Stimulated activated CD4-positive, alpha-beta T cell treated with anti-CD3 and anti-CD28 coated beads, Interleukin-1b, Interleukin-23, amount 100 ng/mL, for 24 hours (primary cell): ENCODE measurements at places on chromosomes 5 and 9.

GRCh38 chr9:89071591-89071990, 80.3 kb downstream of the S1PR3 start:
- no peak for DNase-seq

GRCh38 chr9:85168412-85168811, 498.9 kb downstream of the NTRK2 start:
- DNase-seq: no peak

GRCh38 chr9:131238402-131239021, 37.8 kb downstream of the FAM78A start:
- DNase-seq: no peak

- DNase-seq: no peak
Observed at GRCh38 chr9:131475956-131476776, 26.6 kb upstream of the POMT1 start.

DNA sequence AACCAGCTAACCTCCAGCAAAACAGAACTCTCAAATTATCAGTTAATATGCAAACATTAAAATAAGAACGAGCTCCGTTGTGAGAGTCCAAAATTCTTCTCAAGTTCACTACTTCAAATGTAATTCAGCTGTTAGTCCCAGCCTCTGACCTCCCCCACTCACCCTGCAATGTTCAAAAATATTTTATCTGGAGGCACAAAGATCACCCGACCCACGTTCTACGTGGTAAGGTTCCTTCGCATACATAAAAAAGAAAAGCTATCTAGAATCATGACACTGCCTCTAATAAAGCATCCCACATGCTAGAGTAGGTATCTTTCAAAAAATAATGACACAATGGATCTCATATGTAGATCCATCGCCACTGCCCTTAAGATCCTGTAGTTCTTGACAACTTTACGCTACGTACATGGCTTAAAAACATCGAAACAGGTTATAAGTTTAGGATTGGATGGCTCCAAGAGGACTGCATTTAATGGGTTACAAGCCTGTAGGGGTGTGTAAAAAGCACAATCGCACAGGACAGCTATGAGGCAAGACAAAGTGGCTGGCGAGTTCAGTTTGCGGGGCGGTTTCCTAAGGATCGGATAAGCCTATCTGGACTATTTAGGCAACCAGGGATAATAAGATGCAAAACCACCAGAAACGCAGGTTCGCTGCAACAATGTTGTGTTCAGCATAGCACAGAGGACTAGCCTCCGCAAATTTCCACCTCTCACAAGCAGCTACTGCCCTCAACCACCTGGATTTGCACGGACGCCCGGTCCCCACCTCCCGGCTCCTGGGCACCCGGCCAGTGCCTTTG, 969 bp downstream of the CLK4 start:
- no peak for DNase-seq

GRCh38 chr5:5473226-5473625, 50.7 kb downstream of the ICE1 start:
- DNase-seq: no peak

- no peak for DNase-seq
Observed at GRCh38 chr9:110578575-110579033, 937 bp downstream of the SVEP1 start.

GRCh38 chr5:131221888-131222287, 42.0 kb upstream of the CDC42SE2 start:
- no peak for DNase-seq

DNA sequence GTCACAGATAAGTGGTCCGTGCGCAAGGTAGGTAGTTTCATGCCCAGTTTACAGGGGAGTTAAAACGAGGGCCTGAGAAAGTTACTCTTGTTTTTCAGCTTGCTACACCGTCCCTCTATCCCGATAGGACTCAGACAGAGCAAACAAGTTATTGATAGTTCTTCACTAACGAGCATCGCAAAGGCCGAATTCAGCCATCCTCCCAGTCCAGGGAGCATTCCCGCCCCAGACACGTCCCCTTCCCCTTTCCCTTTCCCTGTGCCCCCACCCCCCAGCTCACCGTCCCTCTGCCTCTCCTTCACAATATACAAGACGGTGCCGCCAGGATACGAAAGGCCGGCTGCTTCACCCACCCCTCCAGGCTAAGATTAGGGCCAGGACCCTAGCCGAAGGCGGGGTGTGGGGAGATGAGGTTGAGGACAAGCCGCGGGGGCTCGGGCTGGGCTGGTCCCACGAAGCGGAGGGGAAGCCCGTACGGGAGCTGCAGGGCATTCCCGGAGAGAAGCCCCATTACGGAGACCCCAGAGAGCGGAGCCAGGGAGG, 599 bp downstream of the KIAA1191 start:
- DNase-seq: no peak

GRCh38 chr9:33249983-33250382, 10.0 kb downstream of the SPINK4 start:
- DNase-seq: no peak

DNA sequence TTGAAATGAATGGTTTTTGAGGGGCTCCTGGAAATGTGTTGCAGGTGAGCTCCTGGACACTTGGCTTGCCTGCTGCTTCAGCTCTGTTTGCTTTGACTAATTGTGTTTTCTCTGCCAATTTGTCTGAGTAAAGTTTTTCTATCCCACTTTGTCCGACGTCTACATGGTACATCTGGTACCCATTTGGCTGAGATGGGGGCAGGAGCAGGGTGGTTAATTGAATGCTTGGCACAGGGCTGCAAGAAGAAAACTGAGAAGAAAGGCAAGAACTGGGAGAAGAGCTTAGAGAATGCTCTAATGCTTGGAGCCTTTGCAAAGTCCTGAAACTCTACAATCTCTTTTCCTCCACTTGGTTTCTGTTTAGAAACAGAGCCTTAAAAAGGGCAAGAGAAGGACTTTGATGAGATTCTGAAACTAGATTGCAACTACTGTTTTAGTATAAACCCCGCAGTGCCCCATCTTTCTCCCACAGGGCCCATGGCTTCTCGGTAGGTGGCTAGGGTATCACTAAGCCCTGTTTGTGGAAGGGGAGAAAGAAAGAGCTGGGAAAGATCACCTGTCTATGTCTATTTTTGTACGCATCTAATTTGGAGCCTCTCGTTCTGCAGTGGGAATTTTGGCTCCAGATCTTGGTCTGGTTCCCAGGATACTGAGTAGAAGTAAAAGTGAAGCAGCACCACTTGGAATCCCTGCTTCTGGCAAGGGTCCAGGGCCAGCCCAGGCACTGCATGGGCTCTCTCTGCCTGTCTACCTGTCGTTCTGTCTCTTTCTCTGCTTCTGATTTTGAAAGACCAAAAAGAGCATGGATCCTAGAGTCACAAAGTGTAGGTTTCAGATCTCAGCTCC, 214.4 kb downstream of the SEMA6A start:
- DNase-seq: no peak

- no peak for DNase-seq
Observed at GRCh38 chr5:35285011-35285410, 54.7 kb upstream of the PRLR start.

GRCh38 chr5:77086689-77087483, at the start of gene ZBED3:
Gene ZBED3 (minus strand): TSS chr5:77087285. CDS start chr5:77077878, 9,407 bp downstream.
- DNase-seq: peak; percentile 28

DNA sequence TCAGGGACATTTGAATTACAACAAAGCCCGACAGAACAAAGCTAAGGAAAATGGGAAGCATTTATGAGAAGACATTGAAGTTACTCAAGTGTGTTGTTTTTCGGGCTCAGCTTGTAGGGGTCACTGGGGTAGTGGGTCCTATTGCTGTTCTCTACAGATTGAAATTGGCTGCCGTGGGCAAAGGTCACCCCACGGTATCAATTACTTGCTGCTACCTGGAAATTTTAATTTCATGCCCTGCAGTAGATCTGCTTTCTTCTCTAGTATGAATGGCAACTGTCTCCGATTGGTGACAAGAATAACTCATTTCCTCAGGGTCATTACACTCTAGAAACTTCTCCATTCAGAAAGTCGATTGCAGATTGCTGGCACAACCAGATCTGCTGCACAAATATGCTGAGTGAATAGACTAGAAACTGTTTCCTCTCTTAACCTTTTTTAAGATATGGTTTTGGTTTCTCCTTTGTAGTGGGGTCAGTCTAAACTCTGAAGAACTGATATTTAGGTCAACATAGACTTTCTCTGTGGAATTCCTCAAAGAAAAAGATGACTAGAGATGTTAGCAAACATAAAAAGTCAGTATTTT, 454.1 kb downstream of the ARHGEF28 start:
- DNase-seq: no peak

- DNase-seq: no peak
Observed at GRCh38 chr5:129460936-129461710, 1.0 kb downstream of the ADAMTS19 start.

GRCh38 chr5:102713682-102714231, 41.3 kb upstream of the PAM start:
- no peak for DNase-seq

- DNase-seq: no peak
Observed at GRCh38 chr5:10536931-10537579, 26.8 kb upstream of the ANKRD33B start.

DNA sequence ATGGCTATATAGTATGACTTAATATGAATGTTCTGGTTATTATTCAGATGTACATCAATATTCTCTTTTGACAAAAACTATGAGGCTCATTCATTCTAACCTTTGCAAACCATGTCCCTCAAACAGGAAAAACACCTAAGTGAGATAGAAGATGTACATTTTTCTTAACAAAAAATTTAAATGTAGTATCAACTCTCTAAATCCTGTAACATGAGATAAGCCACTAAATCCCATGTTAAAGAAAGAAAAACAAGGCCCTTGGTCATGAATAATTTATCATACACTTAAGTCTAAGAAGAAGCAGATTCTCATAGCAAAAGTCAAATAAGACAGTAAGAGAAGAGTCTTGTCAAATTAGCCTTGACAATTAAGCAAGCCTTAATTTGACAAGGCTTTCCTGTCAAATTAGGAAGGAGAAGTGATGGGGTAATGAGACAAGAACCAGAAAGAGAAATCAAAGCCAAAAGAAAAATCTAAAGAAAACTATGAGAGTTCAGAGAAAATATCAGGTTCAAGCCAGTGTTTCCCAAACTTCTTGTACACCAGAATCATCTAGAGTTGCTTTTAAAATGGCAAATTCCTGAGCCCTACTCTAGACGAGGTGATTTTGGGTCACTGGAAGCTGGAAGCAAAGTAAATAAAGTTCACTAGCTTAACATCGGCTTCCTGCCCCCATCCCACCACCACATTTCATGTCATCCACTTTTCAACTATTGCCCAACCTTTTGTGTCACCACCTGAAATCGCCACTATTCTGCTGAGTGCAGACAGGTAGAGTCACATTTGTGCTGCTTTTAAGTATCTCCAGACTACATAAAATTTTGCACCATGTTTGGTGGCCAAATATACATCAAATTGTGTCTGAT, 76.5 kb downstream of the NR6A1 start:
- no peak for DNase-seq

GRCh38 chr5:34020726-34021125, 12.9 kb upstream of the AMACR start:
- DNase-seq: no peak

DNA sequence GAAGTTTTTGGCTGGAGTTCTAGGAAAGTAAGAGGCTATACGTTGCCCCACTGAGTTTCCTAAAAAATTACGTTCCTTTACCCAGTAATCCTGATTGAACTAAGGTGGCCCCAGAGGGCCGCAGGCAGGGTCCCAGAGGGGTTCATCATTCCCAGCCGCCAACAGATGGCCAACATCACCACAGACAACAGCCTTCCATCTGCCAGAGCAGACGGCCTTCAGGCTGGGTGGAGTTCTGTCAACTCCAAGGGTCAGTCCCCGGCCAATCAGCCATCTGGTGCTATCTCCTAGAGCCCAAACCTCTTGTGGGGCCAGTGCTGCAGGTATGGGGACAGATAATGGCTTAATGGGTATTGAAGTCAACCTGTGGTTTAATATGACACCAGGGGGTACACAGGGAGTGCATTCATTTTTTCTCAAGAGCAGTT, 30.4 kb downstream of the TBC1D2 start:
- DNase-seq: no peak

- DNase-seq: no peak
Observed at GRCh38 chr5:78490709-78491485, 130.5 kb downstream of the SCAMP1 start.

- no peak for DNase-seq
Observed at GRCh38 chr5:10828241-10828640, 67.2 kb upstream of the DAP start.

GRCh38 chr5:31161781-31162181, 31.7 kb upstream of the CDH6 start:
- no peak for DNase-seq

DNA sequence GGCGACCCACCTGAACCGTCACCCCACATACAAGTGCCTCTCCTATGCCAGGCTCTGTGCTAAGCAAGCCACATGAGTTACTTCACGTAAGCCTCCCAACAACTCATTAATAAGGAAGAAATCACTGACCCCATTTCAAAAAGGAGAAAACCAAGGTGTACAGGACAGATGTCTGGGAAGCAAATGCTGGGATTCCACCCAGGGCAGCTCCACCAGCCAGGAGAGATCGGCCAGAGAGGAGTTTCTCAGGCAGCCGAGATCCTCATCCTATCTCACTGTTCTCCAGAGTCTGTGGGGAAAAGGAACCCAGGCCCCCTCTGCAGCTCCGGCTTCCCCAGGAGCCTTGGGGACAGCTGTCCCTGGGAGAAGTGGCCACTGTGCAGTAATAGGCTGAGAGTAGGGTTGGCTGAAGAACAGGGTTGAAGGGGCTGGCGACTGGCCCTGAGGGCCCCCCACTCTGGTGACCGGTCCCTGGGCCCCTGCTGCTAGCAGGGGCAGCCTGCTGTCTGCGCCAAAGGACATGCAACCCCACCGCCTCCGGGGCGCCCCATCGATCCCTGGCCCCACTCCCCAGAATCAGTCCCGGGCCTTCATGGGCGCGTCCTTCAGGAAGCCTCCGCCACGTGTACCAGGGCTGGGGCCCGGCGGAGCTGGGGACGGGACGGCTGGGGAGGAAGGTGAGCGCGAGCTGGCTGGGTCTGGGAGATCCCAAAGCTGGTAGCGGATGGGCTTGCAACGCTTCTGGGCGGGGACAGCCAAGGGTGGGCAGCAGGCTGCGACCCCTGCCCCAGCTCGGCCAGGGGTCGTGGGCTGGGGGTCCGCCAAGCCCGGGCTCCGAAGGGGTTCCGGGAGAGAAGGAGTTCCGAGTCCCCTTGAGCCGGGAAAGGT, 44.1 kb upstream of the STXBP1 start:
- no peak for DNase-seq

DNA sequence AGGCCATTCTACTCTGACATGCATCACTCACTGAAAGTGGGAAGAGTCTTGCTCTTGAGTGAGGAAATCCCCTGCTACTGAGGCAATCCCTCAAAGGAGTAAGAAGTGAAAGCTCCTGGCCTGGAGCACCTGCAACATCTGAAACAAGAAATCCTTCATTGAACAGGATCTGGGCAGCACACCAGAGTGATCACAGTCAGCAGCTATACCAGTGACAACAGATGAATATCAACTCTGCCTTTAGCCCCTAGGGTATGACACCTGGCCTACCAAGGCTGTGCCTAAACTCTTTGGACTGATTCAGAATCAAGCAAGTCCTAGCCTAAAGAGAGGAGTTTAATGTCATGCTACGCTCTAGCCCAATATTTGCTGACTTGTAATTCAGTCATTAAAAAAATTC, 156.2 kb upstream of the CCDC152 start:
- DNase-seq: no peak
